ENCODE measurements at places on chromosomes 11 and 22.

- DNase-seq = no peak
These were observed 65.9 kb downstream of the MED15 start for GRCh38 chr22:20573176-20573832.

- DNase-seq = no peak
These were observed 52.6 kb downstream of the TCF20 start for GRCh38 chr22:42217752-42218280.

DNA sequence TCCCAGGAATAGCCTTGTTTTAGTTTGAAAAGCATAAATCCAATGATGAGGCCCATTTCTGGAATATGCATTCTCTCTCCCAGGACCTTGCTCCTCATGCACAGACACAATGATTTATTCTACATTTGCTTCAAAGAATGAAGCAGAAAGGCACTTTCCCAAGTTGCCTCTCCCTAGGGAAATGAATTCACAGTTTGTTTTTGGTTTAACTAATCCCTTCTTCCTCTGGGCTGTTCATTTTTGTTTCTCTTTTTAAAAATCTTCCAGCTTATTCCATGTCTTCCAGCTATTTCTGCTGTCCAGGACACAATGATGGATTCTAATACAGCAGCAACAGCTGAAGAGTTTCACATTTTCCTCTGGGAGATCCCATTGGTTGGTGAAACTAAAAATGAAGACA is 1529.2 kb upstream of the TENM4 start:
- no peak for DNase-seq

DNA sequence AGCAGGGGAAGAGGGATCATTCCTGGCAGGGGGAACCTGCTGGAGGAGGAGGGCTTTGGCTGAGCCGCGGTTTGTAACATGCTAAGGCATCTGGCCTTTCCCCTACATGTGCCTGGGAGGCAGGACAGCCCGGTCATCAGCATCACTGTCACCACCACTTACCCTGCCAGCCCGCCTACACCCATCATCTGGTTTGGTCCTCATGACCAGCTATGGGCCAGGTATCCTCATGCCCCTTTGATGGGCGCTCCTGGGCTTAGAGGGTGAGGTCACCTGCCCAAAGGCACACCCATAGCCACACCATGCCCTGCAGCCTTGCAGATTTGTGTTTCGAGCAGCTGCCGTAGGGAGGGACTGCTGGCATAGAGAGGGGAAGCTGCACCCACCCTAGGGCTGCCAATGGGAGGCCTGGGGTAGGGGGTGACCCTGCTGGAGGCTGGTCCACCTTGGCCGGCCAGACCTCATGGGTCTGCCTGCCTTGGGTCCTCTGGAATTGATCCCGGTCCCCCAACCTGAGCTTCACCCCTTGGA is 2.6 kb downstream of the MRGPRF start:
- no peak for DNase-seq

- no peak for DNase-seq
These were observed 7.0 kb downstream of the LGR4 start for GRCh38 chr11:27465629-27466028.

DNA sequence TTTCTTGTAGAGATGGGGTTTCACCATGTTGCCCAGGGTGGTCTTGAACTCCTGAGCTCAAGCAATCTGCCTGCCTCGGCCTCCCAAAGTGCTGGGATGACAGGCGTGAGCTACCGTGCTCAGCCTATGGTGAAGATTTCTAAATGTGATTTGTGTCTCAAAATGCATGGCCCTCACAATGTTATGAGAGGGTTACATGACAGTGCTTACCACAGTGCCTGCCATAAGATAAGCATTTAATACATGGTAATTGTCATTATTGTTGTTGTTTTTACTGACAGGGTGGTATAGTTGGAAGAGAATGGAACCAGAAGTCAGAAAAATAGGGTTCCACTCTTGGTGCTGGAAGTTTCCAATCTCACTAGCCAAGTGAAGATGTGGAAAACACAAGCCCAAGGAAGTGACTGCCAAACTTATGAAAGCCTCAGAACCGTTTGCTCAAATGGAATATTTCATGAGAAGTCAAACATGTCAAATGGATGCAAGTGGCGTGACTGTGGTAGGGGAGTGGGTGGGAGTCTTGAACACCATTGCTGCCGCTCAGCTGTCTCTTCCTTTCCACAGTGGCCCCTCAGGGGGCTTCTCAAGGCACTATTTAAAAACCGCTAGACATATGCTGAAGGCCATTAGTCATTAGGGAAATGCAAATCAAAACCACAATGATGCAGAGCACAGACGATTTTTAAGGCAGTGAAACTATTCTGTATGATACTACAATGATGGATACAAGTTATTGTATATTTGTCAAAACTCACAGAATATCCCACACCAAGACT is 29.1 kb upstream of the LMO2 start:
- DNase-seq = no peak
